Fibroblast of skin of back (primary cell): ENCODE measurements at places on chromosomes 11 and 22.

- DNase-seq, result no peak
Observed at GRCh38 chr11:78954261-78954660, 379.6 kb upstream of the NARS2 start.

DNA sequence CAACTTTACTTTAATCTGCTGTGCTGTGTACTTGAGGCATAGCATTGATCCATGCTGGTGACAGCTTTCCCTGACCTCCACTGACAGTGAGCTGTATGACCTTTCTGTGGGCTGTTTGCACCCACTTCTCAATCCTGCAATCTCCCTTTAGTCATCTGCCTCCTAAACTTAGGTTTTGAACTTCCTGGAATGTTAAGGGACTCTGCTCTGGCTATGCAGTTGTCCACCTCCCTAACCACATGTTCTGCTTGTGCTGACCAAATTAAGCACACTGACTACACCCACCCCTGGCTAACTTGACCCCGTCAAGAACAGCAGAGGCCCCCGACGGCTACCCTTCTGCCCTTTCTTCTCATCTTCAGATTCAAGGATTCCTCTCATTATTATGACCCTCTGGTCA, 89.1 kb upstream of the NTM start:
- DNase-seq, result no peak

- DNase-seq, result no peak
Observed at GRCh38 chr22:23804781-23805291, 18.1 kb downstream of the SMARCB1 start.

DNA sequence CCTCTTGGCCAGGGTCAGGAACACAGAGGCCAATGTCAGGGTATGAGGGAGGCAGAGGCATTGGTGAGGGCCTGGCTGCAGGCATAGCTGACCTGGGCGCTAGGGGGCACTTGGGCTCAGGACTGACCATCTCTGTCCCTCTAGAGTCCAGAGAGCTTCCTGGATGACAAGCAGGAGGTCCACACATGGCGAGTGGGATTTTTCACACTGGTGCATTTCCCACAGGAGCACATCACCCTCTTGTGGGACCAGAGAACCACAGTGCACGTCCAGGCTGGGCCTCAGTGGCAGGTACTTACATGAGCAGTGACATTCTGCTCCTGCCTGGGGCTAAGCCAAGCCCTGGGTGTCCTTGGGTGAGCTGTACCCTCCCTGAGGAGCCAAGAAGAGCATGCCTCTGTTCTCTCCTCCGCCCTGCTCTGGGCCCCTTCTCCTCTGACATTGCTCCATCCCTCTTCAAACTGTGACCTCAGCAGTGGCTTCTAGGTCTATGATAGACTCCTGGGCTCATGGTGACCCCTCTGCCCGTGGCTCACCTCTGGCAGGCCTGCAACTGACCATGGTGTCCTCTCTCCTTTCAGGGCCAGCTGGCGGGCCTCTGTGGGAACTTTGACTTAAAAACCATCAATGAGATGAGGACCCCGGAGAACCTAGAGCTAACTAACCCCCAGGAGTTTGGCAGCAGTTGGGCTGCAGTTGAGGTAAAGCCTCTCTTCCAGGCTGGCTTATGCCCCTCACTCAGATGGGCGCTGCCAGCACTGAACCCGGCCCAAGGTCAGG, 46.6 kb downstream of the OTOG start:
- DNase-seq, result no peak
